ENCODE measurements at places on chromosomes 13 and 19.

DNA sequence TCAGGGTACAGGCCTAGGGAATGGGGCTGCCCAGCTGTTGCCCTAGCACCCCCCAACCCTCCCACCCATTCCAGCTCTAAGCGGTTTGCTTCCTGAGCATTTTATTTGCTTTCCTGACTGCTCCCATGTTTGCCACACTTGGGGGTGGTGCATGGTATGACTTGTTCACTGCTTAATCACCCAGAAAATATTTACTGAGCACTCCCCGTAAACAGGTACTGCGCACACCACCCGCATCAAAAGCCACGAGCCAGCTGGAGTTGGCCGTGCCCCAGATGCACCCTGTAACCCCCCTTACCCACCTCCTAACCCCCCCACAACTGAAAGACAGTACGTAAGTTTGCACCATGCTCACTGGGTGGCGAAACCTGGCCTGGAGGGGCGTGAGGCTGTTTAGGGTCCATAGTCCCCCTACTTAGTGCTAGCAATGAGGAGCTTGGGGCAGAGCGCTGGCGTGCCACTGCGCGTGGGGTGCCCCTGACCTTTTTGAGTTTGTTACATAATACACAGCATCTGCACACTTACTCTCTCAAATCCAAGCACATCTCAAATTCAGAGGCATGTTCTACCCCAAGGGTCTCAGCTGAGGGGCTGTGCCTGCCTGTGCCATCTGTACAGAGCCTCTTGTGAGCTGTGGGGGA is 29.8 kb downstream of the DPF1 start:
- no peak for DNase-seq

GRCh38 chr19:48090281-48090802 is 20.3 kb downstream of the PLA2G4C start:
- no peak for DNase-seq

DNA sequence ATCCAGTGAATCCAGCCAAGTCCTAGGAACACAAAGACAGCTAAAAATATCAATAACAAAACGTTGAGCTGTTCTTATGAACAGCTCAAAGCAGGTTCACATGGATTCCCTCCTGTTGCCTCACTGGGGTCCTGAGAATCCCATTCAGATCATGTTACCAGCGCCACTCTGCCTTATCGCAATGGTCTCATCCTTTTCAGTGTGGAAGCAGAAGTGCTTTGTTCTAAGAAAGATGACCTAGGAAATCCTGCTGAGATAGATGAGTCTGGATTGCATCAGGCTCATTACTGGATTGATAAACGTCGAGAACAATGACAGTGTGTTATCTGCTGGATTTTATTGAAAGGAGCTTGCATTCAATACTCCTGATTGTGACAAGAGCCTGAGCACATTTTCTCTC is 87.0 kb downstream of the SLAIN1 start:
- DNase-seq: no peak

DNA sequence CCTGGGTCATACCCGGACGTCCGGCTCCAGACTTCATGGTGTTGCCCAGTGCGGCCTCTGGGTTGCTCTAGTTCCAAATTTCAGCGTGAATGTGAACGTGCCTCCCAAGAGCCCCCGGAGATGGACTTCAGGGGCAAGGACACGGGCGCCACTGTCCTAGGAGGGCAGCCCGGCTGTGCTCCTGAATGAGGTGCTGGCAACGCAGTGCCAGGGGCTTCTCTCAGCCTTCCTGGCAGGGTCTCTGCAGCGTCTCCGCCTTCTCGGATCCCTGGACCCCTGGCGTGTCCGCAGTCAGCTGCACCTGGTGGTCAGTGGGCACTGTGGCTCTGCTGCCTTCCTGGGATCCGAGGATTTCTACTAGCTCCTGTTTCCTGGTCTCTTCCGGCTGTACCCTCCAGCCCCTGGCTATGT is 101.7 kb upstream of the MCF2L start:
- DNase-seq: no peak

GRCh38 chr13:49042476-49042875 is 66.8 kb downstream of the FNDC3A start:
- DNase-seq: no peak

- DNase-seq: no peak
Measured at GRCh38 chr19:10431943-10432735, 11.8 kb downstream of the PDE4A start.

- DNase-seq: no peak
Measured at GRCh38 chr13:94236132-94236531, 243.3 kb downstream of the DCT start.

DNA sequence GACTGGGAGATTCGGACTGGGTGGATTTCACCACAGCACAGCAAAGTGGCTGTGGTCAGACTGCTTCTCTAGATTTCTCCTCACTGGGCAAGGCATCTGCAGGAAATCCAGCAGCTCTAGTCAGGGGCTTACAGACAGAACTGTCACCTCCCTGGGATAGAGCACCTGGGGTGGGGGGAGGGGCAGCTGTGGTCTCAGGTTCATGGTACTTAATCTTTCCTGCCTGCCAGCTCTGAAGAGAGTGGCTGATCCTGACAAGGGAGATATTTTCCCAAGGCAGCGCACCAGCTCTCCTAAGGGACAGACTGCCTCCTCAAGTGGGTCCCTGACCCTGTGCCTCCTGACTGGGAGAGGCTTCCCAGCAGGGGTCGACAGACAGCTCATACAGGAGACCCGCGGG is 212.8 kb upstream of the KLF12 start:
- DNase-seq: no peak

DNA sequence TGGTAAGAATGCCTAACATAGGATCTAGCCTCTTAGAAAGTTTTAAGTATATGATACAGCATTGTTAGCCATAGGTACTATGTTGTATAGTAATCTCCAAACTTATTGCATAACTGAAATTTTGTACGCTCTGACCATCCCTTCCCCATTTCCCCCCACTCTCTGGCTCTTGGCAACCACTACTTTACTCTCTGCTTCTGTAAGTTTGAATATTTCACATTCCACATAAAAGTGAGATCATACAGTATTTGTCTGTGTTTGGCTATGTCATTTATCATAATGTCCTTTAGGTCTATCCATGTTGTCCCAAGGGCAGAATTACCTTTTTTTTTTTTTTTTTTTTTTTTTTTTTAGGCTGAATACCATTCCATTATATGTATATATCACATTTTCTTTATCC is 396.9 kb downstream of the DLEU7 start:
- no peak for DNase-seq

DNA sequence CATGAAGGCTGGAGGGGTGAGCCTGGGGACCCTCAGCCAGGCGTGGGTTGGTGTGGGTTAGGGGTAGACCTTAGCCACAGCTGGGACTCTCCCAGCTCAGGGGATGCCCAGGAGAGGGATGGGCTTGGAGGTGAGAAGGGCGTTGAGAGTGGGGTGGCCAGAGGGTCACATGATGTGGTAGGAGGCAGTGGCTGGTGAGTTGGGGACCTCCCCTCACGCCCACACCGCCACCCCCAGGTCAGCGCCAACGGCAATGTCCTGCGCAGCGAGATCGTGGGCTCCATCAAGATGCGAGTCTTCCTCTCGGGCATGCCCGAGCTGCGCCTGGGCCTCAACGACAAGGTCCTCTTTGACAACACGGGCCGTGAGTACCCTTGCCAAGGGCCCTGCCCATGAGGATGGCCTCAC is 28.5 kb downstream of the AP1M1 start:
- DNase-seq: no peak

- DNase-seq: no peak
Measured at GRCh38 chr13:39417643-39418042, 185.3 kb downstream of the LHFPL6 start.

GRCh38 chr13:26220575-26220974 is 1.5 kb downstream of the RNF6 start:
- no peak for DNase-seq

DNA sequence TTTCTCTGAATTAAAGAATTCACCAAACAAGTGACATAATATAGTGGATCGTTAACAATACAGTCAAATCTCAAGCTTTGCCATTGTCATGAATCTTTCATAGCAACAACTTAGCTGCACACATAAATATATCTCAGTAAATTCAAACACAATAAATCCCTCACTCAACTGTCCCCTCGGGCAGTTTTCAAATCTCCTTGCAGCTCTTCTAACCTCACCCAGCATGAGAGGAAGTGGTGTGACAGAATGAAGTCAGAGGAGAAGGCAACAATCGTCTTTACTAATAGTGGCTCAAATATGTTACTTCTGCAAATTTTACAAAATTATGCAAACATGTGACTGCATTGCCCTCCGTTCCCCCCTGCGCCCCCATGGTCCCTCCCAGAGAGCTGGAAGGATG is 148.2 kb downstream of the RAP2A start:
- no peak for DNase-seq

DNA sequence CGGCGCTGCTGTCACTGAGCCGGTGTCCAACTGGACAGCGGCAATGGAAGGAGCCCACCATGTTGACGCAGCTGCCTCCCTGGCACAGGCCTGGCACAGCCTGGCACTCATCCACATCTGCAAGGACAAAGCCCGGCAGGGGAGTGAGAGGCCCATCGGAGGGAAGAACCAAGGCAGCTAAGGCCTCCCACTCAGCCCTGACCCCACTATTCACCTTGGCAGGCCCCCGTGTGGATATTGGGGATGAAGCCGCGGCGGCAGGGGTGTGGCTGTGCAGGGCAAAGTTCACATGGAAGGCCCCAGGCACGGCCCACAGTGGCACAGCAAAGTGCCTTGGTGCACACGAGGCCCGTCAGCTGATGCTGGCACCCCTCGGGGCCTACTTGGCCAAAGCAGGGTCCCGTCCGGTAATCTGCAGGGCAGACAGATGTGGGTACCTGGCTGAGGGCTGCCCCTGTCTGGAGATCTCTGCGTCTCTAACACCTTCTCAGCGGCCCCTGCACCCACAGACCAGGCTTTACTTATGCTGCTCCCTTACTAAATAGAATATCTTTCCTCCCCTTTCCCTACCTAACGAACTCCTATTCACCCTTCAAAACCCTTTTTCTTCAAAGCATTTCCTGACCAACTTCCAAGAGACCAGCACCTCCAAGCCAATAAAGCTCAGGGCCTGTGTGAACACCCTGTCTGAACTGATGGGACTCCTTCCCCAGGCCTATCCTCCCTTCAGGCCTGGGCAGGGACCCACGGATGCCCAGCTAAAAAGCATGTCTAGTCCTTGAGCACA is 7.5 kb downstream of the FBN3 start:
- DNase-seq: no peak

DNA sequence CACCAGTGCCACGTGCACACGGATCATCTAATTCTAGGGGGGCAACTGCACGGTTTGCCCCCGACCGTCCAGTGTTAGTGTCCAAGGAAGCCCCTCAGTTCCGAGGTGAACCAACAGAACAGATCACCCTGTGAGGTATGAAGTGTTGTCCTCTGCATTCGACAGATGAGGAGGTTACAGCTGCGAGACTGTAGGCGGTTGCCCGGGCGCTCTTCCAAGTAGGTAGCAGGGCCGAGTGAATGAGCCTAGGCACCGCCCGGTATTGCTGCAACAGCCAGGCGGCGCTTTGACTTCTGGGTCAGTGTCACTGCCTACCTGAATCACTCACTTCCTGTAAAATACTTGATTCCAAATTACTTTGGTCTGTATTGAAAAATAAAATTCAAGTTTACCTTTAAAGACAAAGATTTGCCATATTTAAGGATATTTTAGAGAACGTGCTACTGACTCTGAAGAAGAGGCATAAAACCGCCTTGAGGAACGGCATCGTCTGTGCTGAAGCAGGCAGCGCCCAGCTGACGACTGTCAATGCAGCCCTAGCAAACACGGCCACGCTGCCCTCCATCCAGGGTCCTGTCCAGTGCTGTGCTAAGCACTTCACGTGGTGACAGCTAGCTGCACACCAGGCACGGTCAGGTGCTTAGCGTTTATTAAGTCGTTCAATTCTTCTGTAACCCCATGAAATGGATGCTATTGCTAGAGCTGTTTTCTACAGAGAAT is 19.3 kb upstream of the RASA3 start:
- DNase-seq: peak; percentile 94

GRCh38 chr19:1851654-1852580 is 3.6 kb upstream of the REXO1 start:
- DNase-seq: no peak

- no peak for DNase-seq
Measured at GRCh38 chr13:29457299-29457698, 138.2 kb downstream of the SLC7A1 start.

DNA sequence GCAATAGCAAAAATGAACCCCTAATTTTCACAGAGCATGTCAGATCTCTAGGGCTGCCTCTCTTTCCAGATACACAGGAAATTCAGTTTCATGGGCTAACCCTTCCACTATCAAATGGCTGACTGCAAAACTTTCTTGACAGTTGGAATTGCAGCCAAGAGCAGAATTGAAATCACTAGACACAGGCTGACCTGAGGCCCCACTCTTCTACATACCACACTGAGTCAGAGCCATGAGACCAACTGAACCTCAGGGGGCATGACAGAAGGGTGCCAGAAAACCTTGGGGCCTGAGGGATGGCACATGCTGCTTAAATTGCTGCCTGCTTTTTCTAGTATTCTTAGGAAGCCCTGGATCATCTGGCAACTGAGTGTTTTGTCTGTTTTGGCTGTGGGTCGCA is 1.7 kb upstream of the DLEU7 start:
- no peak for DNase-seq

- peak; percentile 27 for DNase-seq
Measured at GRCh38 chr19:17292301-17293074, 10.7 kb downstream of the ABHD8 start.

DNA sequence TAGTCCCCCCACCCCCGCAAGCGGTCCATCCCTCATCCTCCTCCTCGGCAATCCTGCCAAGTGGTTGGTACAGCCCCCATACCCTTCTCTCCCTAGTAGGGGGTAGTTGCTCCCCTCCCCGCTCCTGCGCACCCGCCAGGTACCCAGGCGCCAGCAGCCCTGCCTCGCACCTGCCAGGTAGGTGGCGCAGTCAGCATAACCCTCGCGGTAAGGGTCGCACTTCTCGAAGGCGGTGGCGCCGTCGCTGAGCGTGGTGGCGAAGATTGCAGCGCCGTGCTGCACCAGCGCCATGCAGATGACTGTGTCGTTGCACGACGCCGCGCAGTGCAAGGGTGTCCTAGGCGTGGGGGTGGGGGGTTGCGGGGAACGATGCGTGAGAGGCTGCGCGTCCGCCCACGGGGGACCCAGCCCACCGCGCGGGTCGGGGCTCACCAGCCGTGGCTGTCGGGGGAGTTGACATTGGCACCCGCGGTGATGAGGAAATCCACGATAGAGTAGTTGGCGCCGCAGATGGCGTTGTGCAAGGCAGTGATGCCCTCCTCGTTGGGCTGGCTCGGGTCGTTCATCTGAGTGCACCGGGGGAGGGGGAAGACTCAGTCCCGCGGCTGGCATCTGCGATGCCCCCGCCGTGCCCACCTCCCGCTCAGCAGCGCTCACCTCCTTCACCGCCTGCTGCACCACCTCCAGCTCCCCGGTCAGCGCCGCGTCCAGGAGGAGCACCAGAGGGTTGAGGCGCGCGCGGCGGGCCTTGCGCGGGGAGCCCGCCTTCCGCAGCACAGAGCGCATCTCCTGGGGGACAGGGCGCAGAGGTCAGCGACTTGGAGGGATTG is 15.2 kb upstream of the ERCC2 start:
- no peak for DNase-seq
